Ecto neural progenitor cell (in vitro differentiated cells): ENCODE measurements at places on chromosomes 1 and 21.
A peak's percentile ranks its signal among the peaks of the same experiment; 100 is the strongest.

DNA sequence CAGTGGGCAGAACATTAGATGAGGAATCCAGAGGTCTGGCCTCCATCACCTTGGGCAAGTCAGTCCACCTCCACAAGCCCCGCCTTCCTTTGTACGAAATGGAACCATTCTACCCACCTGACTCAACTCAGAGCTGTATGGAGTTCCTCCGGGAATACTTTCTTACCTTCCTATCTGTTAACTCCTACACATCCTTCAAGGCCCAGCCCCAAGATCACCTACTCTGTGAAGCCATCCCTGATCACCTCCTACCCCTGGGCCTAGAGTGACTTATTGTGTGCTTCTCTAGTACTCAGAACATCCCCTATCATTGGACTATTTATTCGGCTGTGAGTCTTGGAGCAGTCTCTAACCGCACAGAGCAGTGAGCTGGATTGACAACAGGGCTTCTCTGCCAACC lies 66.7 kb downstream of the GLIS1 start:
- no peak for DNase-seq

GRCh38 chr1:151581451-151581850 lies 30.4 kb upstream of the SNX27 start:
- no peak for DNase-seq

DNA sequence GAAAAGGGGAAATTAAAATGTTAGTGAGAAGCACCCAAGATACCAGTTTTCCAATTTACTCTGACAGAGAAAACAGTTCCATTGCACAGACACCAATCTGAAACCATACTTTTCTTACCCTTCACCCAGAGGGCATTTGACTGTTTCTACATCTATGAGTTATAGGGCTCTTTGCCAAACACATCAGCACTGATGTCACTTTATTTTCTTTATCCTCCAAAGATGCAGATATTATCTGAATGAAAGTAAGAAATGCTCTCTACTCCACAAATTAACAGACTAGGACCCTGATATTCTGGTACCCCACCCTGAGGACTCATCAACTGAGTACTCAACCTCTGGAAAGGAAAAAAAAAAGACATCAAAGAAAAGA lies 24.2 kb upstream of the PEX19 start:
- DNase-seq = no peak

- no peak for DNase-seq
Observed at GRCh38 chr1:111585447-111586086, 34.0 kb upstream of the RAP1A start.

- no peak for DNase-seq
Observed at GRCh38 chr1:90358448-90358847, 358.7 kb downstream of the BARHL2 start.

DNA sequence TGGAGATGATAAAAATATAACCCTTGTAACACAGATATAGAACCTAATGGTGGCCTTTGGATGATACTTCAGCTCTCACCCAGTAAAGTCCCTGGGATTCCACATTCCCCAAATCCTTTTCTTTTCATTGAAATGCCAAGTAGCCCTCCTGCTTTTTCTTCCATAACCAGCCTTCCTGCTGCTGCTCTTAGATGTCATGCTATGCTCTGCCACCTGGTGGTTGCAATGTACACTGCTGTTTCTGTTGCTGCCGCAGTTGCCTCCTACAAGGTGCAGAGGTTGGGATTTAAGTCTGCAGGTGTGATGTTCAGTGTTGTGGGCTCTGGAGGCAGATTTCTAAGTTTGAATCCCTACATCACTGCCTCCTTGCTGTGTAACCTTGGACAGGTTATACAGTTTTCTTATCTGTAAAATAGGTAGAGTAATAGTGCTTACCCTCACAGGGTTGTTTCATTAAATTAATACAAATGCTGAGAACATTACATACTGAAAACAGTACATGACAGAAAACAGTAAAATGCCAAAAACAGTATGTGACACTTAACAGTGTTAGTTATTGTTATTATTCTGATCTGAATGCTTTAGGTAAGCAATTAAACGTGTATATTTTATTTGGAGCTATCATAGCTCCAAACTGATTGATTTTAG lies 64.3 kb downstream of the CAMSAP2 start:
- peak; percentile 80 for DNase-seq

GRCh38 chr1:91790392-91790791 lies 95.6 kb downstream of the TGFBR3 start:
- DNase-seq = no peak

DNA sequence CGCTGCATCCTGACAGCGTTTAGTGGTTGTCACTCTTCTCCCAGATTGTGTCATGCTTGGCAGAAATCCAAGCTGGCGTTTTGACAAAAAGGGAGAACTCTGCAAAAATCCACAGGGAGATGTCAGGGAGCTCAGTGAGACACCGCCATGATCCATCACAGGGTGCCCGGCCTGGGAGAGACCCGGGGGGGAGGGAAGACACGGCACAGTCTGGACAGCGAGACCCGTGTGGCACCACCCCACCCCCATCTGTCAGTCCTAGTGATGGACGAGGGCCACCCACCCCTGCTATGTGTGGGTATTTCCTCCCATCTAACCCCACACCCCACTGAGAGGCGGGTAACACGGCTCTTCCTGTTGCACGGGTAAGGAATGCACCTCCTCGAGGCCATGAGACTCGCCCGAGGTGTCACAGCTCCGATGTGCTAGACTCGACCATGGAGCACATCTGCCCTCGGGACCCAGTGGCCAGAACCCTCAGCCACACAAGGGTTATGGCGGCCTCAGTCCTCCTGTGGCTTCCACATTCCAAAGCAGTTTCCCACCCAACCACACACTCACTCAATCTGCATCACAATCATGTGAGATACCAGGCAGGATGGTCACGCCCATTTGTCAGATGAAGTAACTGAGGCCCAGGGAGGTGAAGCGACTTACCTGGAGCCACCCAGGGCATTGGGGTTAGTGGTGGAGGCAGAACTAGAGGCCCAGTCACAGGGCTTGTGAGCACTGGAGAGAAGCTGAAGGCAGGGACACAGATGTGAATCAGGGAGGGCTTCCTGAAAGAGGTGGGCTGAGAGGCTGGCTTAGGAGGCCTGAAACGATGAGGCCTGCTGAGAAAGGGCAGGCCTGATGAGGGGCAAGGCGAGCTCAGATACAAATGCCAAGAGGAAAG lies 688.5 kb downstream of the MATN1 start:
- peak; percentile 41 for DNase-seq

DNA sequence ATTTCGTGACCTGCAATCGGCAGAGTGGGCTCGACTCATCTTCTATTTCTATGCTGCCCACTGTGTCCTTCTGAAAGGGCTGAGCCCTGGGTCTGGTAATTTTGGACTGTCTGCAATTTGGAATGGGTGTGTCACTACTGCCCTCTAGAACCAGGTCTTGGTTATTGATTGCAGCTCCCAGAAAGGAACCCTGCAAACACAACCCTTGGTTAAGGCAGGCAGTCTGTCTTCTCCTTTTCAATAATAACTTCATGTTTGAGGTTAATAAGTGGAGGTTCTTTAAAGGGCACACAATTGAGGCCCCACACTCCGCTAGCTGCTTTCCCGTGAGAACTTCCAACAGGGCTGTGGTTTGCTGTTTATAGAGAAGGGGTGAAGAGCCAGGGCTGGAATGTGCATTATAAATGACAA lies 79.9 kb upstream of the LYST start:
- DNase-seq = no peak

GRCh38 chr1:214067853-214068703 lies 80.3 kb downstream of the PROX1 start:
- DNase-seq = no peak

- DNase-seq = no peak
Observed at GRCh38 chr1:76048219-76048618, 26.3 kb upstream of the ST6GALNAC3 start.

GRCh38 chr1:47963568-47964358 lies 33.4 kb downstream of the TRABD2B start:
- no peak for DNase-seq

GRCh38 chr1:246308533-246309075 lies 198.5 kb downstream of the SMYD3 start:
- no peak for DNase-seq

GRCh38 chr1:229056046-229056445 lies 214.9 kb upstream of the RAB4A start:
- no peak for DNase-seq

DNA sequence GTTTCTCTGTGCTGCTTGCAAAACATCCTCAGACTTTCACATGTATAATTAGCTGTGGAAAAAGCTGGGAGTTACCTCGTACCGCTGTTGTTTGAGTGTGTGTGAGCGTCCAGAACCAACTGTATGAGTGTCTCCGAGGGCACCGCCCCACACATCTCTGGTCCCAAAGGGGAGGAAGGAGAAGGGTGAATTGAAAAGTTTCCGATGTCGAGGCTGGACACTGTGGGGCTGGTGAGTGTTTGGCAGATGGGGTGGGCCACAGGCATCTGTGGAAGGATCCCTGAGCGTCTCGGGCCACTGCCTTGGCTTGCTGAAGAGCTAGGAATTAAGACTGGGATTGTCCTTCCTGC lies 1.2 kb downstream of the ATP2B4 start:
- no peak for DNase-seq

- no peak for DNase-seq
Observed at GRCh38 chr1:4395158-4395557, 259.3 kb upstream of the AJAP1 start.

DNA sequence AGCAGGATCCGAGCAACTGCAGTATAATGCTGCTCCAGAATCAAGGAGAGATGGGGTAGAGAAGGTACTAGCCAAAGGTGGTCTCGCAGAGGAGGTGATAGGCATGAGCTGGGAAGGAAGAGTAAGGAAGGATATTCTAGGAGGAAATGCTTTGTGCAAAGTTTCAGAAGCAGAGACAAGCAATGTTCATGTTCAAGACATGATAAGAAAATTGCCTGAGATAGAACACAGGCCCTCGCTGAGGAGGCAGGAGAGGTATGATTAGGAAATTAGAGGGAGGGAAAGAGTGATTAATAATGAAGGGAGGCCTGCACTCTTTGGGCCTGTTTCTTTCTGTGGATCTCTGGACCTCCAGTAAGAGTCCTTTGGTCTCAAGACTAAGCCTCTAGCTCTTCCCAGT lies 12.9 kb upstream of the ETV3 start:
- DNase-seq = peak; percentile 1

DNA sequence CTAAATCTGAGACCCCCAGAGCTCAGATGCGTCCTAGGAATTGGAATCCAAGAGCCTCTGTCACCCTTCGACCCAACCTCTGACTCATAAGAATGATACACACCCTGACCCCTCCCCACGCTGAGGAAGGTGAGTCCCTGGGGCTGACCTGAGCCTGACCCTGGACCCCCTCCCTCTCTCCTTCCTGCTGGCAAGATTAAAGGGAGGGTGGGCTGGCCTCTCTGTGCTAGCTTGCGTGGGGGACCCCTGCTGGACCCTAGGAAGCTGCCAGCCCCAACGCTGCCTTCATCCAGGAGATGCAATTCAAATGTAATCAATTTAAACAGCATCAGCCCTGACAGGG lies 627 bp downstream of the PLEKHA6 start:
- DNase-seq = no peak

GRCh38 chr1:190699165-190699564 lies 221.5 kb upstream of the BRINP3 start:
- DNase-seq = no peak

- no peak for DNase-seq
Observed at GRCh38 chr1:53259932-53260331, 21.6 kb upstream of the MAGOH start.

GRCh38 chr1:100458661-100459357 lies 79.1 kb upstream of the GPR88 start:
- no peak for DNase-seq

- DNase-seq = no peak
Observed at GRCh38 chr1:214833178-214833756, 230.3 kb downstream of the CENPF start.

DNA sequence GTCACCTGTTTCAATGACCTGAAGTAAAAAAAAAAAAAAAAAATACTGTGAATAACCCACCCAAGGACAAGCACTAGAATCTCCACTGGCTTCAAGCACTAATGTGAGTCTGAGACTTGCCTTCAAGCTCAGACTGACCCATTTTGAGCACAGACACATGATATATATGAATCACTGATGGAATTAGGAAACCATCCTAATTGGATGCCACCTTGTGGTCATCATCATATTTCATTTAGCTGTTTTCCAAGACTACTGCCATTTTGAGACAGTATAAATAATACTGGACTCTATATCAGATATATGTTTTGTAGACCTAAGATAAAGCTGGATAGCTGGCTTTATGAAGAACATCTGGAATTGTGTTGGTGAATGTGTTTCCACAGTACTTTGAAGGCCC lies 1232.0 kb downstream of the KCNT2 start:
- DNase-seq = no peak

DNA sequence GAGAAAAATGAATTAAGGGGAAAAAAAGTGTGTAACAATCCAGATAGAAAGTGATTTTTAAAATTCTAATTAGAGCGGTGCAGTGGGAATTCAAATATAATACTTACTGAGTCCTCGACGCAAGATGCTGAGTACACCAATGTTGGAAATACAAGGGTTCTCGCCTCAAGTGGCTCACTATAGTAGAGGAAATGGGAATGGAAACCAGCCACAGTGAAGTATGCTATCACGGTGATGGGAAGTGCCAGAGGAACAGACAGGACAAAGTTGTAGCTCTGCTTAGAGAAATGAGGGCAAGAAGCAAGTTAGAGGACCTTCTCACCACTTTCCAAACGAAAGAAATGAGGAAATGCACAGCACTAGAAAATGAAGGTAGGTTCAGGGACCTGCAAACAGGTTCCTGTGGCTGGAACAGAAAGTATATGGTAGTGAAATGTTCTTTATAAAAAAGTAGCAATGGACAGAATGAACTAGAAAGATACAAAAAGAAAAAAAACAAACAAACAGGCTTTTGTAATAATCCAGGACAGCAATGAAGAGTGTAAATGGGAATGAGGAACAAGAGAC lies 13.5 kb downstream of the EGLN1 start:
- no peak for DNase-seq

DNA sequence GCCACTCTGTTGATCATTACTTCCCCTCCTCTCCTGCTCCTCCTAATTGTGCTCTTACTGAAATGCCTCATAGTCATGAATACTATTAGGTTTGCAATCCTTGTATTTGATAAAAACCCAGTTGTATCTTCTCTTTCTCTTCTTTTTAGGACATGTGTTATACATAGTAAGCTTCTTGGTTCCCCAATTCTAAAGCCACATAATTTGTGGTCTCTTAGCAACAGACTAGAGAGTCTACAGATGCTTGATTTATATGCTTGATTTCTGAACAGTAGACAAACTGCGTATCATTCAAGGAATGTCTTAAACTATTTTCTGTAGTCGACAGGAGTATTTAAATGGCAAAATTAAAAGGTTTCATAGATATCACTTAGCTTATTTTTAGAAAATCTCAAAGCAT lies 1598.9 kb downstream of the PLA2G4A start:
- no peak for DNase-seq

DNA sequence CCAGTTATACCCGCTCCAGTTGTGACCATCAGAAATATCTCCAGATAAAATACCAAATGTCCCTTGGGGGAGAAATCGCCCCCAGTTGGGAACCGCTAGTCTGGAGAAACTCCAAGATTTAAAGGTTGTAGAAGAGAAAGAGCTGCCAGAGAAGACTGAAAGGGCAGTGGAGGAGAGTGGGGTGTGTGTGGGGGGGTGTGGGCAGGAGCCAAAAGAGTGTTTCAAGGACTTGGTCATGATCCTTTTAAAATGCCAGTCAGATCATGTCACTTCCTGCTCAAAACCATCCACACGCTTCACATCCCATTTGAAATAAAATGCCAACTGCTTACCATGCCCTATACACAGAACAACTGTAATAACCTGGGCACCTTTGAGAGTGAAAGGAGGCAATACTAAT lies 3.4 kb upstream of the HEYL start:
- no peak for DNase-seq

GRCh38 chr21:42535602-42536171 lies 22.0 kb downstream of the SLC37A1 start:
- no peak for DNase-seq

GRCh38 chr1:45769261-45769932 lies 18.9 kb upstream of the IPP start:
- no peak for DNase-seq
